Colonic mucosa (tissue), 4 donors: ENCODE measurements at places on chromosomes 11 and 22. TPM values are rescaled to one million over a fixed set of nuclear protein-coding genes. Genes with fewer than 3 reads are reported as not detected.
A peak's percentile ranks its signal among the peaks of the same experiment; 100 is the strongest.

DNA sequence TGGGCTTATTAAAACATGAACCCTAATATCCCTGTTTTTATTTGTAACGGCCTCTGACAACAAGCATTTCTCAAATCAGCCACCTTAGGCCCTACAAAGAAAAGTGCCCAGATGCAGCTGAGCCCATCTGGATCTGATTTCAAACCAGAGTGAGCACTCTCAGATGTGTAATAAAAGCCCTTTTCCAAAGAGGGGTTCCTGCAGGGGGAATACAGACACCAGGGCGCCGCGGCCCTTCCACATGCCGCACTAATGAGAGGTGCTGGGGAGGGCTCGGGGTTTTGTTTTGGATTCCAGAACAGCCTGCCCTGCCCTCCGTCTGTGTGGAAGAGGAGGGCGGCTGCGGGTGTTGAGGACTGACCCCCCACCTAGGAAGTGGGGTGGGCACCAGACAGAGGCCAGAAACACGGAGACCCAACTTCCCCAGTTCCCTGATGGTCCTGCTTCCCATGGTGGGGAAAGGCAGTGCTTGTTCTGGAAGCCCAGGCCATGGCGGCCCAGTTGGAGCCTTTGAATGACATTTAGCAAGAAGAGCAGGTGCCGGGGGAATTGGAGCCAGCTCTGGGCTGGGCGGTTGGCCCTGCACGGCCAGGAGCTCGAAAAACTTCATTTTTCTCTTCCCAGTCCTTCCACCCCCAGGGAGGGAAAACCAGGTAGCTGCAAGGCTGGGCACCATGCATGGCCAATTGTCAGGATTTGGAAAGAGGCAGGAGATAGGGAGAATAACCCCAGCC, 63.7 kb downstream of the MACROD1 start:
- no peak for DNase-seq

VPREB3 gene
- 1.9 TPM for total RNA-seq

DNA sequence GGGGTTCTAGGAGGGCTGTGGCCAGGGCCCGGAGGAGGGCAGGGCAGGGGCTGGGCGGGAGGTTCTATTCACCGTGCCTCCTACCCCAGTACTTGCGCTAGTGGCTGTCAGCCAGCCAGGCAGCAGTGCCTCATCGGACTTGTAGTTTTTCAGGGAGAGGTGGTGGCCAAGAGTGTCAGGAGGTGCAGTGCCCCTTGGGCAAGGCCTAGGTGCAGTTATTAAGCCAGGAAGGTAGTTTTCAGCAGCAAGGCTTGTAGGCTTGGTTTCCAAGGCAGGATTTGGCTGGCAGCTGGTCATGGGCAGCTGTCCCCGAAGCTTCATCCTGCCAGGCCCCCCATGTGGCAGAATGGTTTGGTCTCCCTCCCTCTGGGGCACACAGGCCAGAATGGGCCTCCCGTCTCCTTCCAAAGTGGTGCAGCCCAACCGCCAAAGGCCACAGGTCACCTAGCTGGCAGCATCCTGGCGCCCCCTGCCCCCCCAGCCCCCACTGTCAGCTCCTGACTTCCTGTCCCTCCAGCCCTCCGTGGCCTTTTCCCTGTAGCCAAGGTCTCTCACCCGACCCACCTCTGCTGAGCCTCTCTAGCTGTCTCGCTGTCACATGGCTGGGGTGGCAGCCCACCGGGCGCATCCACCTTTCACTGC, 8.5 kb downstream of the CCDC88B start:
- no peak for DNase-seq

GRCh38 chr22:36329254-36330078, 58.3 kb downstream of the MYH9 start:
- peak; percentile 57 for DNase-seq

TPH1 gene
- 12.4 TPM for total RNA-seq

DNA sequence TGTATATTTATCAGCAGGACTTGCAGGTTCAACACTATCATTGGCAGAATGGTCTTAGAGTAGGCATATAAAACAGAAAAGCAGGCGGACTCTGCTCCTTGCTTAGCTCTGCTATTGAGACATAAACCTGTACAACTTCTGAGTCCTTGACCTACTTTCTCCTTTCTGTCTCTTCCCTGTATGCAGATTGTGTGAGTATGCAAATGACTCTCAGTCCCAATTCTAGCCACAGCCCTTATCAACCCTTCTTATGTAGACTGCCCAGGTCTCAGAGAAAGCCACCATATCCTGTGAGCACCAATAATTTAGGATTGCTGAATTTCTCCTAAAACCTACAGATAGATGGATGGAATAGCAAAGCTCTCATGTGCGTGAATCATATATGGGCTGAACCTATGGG, 367.6 kb upstream of the DDI1 start:
- no peak for DNase-seq

DNA sequence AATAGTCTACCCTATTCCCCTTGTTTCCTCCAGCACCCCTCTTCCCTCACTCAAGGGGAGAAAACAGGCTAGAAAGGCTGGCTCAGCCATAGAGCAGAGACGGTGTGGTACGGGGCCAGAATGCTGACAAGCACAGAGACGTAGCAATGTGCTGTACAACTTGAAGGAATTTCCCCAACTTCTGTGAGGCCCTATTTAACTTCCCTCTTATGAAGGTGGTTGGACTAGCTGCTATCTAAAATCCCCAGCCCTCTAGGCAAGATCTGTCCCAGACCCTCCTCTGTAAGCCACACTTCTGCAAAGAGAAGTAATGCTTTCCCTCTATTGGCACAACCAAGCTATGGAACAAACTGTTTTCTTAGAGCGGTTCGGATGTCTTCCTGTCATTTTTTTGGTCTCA, 37.8 kb downstream of the PLEKHA7 start:
- no peak for DNase-seq

SAA4 gene
- not detected for total RNA-seq

- DNase-seq, result no peak
Measured at GRCh38 chr11:132579634-132580327, 952.5 kb downstream of the OPCML start.

DNA sequence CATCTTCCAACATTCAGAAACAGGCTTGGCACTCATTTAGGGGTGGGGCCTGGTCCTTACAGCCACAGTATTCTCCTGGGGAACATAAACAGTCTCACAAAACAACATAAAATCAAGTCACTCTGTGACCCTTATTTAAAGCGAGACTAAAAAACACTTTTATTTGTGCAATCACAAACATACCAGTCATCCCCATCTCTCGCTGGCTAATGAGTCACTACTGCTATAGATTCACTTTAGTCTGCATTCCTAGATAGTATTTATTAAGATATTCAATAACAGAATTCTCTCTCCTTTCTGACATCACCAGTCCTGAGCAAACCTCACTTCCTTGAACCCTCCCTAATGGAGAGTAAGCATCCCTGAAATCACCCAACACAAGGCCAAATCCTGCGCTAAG, 68.0 kb downstream of the ZBTB44 start:
- no peak for DNase-seq

DNA sequence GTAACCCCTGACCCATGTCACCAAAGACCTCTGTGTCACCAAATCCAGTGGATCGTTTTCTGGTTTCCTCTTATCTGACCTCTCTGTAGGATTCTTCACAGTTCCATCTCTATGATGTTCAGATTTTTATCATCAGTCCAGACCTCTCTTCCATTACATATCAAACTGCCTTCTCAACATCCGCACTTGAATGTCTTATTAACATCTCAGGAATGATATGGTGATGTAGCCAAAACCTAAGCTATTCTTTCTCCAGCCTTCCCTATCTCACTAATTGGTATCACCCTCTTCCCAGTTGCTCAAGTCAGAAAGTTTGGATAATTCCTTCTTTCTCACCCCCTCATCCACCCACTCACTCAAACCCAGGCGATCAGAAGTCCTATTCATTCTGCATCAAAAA, 13.4 kb downstream of the APLNR start:
- no peak for DNase-seq

DNA sequence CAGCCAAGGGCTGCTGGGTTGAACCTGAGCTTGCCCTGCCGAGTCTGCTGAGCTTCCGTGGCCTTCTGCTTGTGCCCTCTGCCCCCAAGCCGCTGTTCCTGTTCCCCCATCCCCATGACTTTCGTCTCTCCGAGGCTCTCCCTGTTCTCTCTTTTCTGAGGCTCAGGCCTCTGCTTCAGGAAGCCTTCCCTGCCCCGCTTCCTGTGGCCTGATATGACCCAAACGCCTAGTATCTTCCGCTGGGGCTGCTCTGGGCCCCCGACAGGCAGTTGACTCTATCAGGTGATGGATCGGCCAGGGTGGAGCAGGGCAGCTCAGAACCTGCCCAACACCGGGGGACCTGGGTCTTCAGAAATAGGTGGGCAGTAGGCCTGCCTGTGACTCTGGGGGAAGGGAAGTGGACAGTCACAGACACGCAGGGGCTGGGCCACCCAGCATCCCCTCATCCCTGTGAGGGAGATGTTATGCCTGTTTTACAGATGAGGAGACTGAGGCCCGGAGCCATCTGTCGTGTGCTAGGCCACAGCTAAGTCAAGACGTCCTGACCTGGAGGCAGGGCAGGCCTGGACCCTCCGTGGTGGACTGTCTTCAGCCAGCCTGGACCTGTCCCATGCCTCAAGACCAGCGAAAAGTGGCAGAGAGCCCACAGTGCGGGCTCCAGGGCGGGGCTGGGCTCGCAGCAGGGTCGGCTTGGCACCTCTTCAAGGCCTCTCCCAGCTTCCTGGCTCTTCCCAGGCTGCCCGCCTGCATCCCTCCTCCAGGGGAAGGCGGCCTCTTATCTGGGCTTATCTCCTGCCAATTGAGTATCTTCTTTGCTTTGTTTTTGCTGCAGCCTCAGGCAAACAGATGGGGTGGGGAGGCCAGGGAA, 16.2 kb downstream of the BAD start:
- peak; percentile 82 for DNase-seq
